ENCODE measurements at places on chromosomes 12 and 14.

DNA sequence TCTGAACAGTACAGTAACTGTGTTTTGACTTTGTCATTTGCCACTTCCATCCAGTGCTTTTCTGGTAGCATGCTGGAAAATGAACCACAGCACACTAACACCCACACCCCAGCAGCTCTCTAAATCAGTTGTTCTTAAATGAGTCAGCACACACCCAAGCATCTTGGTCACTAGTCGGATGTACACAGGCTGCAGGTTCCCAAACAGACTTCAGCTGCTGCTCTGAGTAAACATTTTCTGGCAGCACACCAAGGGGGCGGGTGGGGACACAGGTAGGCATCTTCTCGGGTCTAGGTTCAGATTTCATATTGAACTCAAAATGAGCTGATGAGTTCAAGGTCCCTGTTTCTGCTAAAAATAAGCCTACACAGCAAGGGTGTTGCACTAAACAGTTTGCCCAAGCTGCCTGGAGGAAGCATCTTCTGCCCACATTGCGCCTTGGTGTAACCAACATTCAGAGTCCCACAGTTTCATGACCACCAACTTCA is 39.8 kb downstream of the IFNG start:
- DNase-seq = no peak

GRCh38 chr14:103846543-103847450 is 578 bp downstream of the PPP1R13B start:
- no peak for DNase-seq

GRCh38 chr12:132522592-132523380 is 32.8 kb downstream of the FBRSL1 start:
- no peak for DNase-seq

GRCh38 chr12:54032627-54033100 is at the start of gene HOXC5:
HOXC5 (plus strand) TSS chr12:54033050; CDS start chr12:54033123, 73 bp downstream.
- DNase-seq = no peak

DNA sequence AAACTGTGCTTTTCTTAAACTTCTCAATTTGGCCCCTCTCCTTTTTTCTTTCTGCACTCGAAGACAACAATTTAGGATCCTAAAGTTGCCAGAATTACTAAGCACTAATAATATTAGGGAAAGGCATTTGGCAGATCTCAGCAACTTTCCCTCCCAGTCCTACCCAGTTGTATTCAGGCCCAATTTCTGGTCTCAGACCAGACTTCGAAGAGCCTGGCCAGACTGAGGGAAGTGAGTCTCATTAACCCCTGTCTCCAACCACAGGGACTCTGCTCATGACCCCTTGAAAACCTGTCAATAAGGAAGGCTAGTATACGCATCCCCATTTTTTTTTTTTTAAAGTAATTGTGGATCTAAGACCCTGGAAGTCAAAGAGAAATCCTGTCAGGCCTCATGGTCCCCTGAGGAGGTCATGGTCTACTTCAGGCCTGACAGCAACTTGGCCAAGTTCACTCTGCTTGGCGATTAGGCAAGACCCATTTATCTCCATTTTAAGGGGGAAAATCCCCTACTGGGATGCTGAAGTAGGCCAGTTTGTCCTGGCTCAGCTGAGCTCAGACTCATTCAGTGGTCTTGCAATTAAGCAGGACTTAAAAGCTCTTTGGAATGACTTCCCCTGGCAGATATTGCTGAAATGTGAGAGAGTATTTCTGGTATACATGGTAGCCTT is 521.0 kb downstream of the FUT8 start:
- DNase-seq = no peak

DNA sequence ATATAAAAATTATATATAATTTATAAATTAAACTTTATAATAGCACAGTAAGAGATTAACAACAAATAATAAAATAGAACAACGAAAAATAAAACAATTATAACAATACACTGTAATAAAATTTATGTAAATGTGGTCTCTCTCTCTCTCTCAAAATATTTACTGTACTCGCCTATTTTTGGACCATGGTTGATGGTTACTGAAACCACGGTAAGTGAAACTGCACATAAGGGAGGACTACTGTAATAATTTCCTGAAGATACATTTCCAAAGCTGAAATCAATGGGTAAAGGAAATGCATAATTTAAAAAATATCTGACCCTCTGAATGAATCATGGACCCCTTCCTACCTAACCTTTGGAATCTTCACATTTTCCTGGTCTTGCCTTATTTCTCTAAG is 48.9 kb downstream of the NTN4 start:
- DNase-seq = no peak

GRCh38 chr12:119328111-119328510 is 6.4 kb upstream of the CCDC60 start:
- no peak for DNase-seq

GRCh38 chr12:101700299-101700820 is 2.9 kb downstream of the CHPT1 start:
- DNase-seq = no peak

DNA sequence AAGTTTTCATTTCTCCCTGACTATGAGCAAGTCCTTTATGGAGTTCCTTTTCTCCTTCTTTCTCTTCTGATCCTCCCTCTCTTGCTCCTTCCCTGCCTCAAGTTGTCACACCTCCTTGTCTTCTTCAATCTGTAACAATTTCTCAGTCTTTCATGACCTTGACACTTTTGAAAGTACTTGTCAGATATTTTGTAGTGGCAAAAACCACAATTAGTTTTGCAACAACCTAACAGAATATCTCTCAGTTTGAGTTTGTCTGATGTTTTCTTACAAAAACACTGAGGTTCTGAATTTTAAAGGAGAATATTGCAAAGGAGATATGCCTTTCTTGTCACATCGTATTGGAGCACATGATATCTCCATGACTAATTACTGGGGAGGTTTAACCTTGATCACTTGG is 4.1 kb upstream of the CRADD start:
- no peak for DNase-seq

DNA sequence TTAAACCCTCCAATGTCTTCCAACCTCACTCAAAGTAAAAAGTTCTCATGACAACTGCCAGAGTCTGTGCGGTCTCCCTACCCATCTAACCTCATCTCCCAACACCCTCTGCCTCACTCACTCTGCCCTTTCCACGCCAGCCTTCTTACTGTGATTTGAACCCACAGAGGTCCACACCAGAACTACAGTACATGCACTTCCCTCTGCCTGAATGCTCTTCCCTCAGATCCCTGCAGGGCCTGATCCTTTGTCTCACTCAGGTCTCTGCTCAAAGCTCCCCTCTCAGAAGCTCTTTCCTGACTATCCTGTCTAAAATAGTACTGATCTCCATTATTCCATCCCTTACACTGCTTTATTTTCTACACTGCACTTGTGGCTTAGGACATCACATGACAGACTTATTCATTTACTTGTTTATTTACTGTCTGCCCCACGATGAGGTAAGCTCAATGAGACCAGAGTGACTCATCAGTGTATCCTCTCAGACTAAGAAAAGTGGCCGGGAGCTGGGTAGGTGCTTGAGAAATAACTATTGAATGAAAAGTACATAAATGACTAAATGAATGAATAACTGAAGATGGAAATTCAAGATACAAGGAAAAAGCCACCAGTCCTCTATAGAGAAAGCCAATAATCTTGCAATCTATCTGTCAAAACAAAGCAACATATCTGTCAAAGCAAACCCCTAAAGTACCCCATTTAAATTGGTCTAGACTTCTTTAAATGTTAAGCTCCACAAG is 17.1 kb downstream of the POMT2 start:
- peak; percentile 83 for DNase-seq

- no peak for DNase-seq
Observed at GRCh38 chr12:5964913-5965900, 20.1 kb upstream of the ANO2 start.

GRCh38 chr12:26608706-26609105 is 224.3 kb downstream of the ITPR2 start:
- DNase-seq = no peak

GRCh38 chr12:46357438-46358324 is 14.9 kb downstream of the SLC38A2 start:
- peak; percentile 73 for DNase-seq

GRCh38 chr12:16602412-16602811 is 3.5 kb downstream of the LMO3 start:
- DNase-seq = no peak

GRCh38 chr12:111971800-111972199 is 41.2 kb downstream of the TMEM116 start:
- no peak for DNase-seq

- no peak for DNase-seq
Observed at GRCh38 chr12:68932961-68933893, at the start of gene CPM. CPM (minus strand) TSS chr12:68933171; CDS start chr12:68932837, 334 bp downstream.

- DNase-seq = peak; percentile 59
Observed at GRCh38 chr12:10967409-10967808, 19.3 kb downstream of the TAS2R50 start.

DNA sequence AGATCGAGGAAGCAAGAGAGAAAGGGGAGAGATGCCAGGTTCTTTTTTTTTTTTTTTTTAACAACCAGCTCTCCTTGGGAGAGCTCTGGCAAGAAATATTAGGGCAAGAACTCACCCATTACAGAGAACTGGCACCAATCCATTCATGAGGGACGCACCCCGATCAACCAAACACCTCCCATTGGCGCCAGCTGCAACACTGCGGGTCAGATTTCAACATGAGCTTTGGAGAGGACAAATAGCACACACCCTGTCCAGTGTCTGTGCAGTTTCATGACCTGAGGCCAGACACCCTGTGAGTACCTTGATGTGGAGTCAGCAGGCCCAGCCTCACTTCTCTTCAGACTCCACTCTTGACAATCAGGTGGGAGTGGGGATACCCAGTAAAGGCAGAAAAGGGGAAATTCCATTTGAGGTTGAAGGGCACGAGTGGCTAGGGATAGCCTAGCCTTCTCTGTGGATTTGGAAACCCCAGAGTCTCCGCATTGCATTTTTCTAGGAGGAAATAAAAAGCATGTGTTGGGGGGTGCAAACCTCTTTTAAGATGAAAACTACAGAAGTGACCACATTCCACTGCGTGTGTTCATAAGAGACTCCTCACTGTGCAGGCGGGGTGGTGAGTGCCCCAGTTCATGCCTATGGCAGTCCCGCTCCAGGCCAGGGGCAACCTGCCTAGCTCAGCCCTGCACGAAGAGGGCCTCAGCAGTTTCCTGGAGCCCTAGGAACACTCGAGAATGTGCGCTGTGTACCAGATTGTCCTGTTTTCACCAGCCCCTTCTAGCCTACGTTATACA is 42.4 kb upstream of the GPATCH2L start:
- DNase-seq = peak; percentile 20

DNA sequence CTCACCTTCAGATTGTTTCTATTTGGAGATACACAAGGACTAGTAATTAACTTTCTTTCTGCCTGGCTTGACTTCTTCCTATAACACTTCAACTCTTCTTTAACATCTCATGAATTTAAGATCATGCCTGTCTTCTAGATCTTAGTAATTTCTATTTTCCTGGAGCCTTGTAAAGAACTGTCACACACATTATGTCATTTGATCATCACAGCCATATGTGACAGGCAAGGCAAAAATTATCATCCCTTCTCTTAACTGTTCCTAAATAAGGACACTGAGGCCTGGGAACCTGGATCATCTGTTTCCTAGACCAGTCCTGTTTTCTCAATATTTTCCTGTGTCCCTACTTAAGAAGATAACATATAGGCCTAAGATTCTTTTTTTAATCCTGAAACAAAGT is 27.2 kb downstream of the NRDE2 start:
- no peak for DNase-seq

GRCh38 chr12:22935090-22935489 is 310.1 kb downstream of the ETNK1 start:
- DNase-seq = no peak

DNA sequence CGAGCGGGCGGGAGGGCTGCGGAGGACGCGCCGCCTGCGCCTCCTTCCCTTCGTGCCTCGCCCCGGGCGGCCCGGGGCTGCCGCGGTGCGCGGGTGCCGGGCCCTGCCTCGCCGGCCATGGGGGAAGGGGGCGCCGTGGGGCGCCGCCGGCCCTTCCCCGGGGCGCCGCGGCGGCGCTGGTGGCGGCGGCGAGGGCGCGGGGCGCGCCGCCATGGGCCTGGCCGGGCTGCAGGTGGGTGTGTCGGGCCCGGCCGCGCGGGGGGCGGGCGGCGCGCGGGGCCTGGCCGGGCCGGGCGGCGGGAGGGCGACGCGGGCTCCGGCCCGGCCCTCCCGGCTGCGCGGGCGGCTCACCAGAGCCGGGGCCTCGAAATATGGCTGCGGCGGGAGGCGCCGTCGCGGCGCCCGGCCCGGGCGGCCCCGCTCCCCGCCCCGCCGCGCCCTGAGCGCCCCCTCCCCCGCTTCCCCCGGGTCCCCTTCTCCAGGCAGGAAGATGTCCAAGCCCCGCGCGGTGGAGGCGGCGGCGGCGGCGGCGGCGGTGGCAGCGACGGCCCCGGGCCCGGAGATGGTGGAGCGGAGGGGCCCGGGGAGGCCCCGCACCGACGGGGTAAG is 5.1 kb downstream of the KMT5A start:
- no peak for DNase-seq

GRCh38 chr12:13195785-13196129 is 769 bp upstream of the EMP1 start:
- no peak for DNase-seq

DNA sequence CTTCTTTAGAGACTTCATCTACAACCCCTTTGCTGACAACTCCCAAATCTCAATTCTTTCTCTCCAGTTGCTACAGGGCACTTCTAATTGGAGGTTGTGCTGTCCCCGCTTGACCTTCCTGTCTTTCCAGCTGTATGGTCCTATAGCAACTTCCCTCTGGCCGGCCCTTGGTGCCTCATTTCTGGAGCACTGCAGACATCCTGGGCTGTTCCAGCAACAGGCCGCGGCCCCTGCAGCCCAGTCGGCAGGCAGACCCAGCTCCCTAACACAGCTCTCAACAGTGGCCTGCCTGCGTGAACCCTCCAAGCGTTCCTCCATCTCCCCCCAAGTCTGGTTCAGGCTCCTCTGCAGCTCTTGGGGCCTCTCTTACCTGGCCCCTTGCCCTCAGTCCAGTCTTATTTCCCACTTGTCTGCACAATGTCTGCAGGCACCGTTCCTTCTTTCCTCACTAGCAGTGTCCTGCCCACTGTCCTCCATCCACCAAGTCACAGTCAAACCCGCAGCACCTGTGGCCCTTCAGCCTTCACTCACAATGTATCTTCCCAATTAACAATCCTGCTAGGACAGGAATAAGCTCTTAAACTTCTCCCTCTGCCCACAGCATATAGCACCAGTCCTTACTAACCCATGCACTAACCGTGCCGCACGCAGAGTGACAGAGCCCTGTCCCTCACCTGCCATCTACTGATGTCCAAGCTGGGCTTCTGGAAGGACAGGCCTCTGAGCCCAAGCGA is 1.6 kb upstream of the EML1 start:
- DNase-seq = no peak

- no peak for DNase-seq
Observed at GRCh38 chr14:65637780-65638179, 225.2 kb downstream of the FUT8 start.

- no peak for DNase-seq
Observed at GRCh38 chr12:38707648-38708047, 197.7 kb downstream of the CPNE8 start.

DNA sequence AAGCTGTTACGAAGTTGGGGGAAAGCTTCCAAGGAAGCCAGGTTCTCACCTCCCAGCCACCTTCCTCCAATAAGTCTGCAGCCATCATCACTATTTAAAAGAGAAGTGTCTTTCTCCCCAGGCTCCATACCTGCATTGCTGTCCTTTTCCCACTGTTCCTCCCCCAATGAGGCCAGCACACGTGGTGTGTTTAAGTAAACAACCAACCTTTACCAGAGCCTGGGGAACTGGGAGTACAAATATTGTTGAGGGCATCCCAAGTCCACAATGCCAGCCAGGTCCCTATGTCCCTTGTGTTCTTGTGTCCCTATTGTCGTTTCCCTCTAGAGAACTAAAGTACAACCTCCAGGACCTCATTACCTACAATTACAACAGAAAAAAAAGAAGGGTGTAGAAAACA is 49.2 kb upstream of the PNMA1 start:
- DNase-seq = no peak
